ENCODE measurements at places on chromosomes 6 and 20.

DNA sequence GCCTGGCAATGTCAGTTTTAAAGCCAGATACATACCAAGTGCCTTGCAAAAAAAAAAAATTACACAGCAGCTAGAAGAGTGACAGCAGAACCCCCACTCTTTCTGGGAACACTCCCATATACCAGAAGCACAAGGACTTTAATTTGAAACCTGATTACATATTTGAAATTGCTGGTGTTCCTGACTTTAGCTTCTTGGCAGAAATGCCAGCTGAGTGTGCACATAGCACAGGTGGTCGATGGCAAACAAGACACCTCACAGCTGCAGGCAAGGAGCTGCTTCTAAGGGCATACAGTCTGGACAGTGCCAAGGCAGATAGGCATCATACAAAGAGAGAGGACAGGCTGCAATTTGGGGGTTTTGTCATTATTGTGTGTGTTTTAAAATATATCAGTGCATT, 150.7 kb upstream of the SGK1 start:
- H3K4me3 ChIP-seq = no peak overlapping the region
- no peak overlapping the region for H3K27ac ChIP-seq
- H3K36me3 ChIP-seq = no peaks in the 10 kb centered on the region
- no peaks in the 10 kb centered on the region for H3K4me1 ChIP-seq
- no peaks in the 10 kb centered on the region for H3K27me3 ChIP-seq

- no peaks in the 10 kb centered on the region for H3K27me3 ChIP-seq
- H3K4me3 ChIP-seq = no peak overlapping the region
- DNase-seq = no peak
- H3K36me3 ChIP-seq = no peaks in the 10 kb centered on the region
- H3K4me1 ChIP-seq = no peaks in the 10 kb centered on the region
These were observed 3.9 kb upstream of the TIAM2 start for GRCh38 chr6:154991207-154991606.

DNA sequence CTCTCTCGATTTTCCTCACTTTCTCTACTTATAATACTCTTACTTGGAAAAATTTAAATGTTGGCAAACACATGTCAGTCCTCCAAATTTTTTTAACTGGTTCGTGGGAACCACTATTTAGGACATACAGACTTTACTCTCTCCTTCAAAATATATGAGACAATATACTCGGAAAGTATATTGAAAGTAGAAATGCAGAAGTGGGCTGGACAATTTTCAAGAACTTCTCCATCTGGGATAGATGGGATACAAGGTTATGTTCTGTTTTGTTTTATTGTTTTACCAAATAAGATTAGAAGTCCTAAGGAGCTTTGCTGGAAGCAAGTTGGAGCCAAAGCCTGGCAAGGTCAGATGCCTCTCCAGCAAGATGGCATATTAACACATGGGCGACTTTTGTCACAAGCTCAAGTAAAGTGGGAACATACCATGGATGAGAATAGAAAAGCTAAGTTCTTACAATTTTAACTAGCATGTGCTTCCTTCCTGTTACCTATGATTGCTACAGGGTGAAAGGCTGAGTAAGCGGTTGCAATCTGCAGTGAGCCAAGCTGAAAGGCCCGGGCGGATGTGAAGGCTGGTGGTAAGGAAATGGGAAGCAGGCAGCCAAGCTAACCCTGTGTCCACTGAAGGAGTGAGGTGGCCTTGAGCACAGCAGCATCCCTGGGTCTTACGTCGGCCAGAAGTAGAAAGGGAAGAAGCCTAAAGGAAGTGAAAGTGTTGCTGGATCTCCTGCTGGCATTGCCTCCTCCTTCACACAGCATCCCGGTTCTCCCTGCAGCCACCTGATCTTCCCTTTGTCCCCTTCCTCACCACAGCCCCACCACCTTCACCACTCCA, 7.1 kb downstream of the MAP3K5 start:
- H3K4me3 ChIP-seq = no peak overlapping the region
- no peaks in the 10 kb centered on the region for H3K27me3 ChIP-seq
- no peak for DNase-seq
- H3K27ac ChIP-seq = no peak overlapping the region

DNA sequence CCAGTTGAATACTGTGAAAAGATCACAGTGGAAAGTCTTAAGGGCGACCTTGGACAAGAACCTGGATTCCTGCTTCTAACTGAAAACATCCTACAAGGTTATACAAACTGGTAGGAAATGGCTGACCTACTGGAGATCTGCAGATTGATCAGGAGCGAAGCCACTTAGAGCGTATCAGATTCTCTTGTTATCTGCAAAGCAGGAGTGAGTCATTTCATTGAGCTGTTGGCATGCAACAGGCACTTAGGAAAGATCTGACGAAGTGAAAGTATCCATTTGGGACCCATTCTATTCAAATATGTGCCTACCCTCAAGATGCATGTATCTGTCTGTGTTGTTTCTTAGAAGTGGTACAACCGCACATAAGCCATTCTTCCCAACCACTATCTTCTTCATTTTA, 131.2 kb upstream of the RIN2 start:
- no peaks in the 10 kb centered on the region for H3K36me3 ChIP-seq
- no peaks in the 10 kb centered on the region for H3K27me3 ChIP-seq
- DNase-seq = no peak
- 0 out of 2 replicates have a peak, but pooled peaks cover 1% of the 10 kb centered on the region for H3K4me1 ChIP-seq

DNA sequence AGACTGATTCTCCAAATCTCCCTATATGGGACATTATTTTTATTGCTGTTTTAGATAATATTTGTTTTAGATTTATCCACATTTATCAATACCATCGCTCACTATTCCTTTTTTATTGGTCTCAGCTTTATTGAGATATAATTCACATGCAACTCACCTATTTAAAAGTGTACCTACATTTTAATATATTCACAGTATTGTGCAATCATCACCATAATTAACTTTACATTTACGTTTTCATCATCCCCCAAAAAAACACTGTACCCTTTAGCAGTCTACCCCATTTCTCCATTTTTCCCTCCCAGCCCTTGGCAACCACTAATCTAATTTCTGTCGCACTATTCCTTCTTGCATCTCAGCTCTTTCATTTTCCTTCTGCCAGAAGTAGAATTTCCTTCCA, 110.8 kb upstream of the HDAC2 start:
- no peaks in the 10 kb centered on the region for H3K4me1 ChIP-seq
- DNase-seq = no peak
- no peak overlapping the region for H3K27ac ChIP-seq
- H3K27me3 ChIP-seq = no peaks in the 10 kb centered on the region
- H3K4me3 ChIP-seq = no peak overlapping the region

All from iPS DF 6.9 (cell line).